Stimulated activated CD4-positive, alpha-beta T cell treated with anti-CD3 and anti-CD28 coated beads, Interleukin-1b, Interleukin-23, amount 100 ng/mL, for 1 hour (primary cell): ENCODE measurements at places on chromosomes 6 and 20.

DNA sequence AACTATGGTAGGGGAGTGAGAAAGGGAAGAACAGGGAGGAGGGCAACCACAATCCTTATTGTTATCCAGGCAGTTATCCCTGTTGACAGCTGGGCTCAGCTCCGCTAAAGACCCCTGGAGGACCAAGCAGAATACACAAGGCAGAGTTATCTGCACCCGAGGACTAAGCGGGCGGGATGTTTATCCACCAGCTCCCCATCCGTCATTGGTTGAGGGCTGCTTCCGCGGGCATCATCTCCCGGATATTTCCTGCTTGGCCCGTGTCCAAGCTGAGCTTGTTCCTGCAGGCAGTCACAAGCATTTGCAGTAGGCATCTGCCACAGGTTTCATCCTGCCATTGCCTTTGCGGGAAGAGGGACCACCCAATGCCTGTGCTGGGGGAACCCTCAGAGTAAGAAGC, 102.1 kb downstream of the DLGAP4 start:
- DNase-seq: no peak

- DNase-seq: no peak
Measured at GRCh38 chr6:154245506-154245905, 111.1 kb downstream of the IPCEF1 start.

GRCh38 chr20:38291966-38292365, 12.0 kb upstream of the BPI start:
- DNase-seq: no peak

GRCh38 chr6:300494-301198, 8.4 kb downstream of the DUSP22 start:
- DNase-seq: no peak

DNA sequence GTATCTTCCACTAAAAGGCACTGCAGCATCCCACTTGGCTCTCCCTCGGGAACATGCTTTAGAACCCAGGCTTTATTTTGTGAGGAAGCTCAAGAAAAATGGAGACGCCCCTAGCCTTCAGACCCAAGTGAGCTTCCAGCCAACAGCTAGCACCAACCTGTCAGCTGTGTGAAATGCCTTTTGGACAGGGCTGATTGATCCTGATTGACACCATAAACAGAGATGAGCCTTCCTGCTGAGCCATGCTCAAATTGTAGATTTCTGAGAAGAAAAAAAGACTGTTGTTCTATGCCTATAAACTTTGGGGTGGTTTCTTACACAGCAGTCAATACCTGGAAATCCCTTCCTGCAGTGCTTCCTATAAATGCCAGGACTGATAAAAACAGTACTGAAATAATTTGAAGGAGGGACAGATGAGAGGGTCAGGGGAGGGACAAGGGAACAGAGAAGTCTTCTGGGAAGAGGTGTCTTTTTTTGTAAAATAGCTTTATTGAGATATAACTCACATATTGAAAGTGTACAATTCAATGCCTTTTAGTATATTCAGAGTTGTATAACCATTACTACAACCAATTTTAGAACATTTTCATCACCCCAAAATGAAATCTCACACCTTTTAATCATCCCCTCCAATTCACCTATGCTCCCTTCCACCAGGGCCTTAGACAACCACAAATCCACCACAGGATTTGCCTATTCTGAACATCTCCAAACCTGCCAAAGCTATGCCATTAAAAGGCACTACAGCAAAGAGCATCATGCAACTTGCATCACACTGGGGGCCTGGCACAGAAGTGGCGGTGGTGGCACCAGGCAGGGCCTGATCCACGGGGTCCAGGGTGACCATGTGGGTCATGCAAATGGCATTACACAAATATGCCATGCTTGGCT, 2.7 kb upstream of the STK4 start:
- DNase-seq: no peak

DNA sequence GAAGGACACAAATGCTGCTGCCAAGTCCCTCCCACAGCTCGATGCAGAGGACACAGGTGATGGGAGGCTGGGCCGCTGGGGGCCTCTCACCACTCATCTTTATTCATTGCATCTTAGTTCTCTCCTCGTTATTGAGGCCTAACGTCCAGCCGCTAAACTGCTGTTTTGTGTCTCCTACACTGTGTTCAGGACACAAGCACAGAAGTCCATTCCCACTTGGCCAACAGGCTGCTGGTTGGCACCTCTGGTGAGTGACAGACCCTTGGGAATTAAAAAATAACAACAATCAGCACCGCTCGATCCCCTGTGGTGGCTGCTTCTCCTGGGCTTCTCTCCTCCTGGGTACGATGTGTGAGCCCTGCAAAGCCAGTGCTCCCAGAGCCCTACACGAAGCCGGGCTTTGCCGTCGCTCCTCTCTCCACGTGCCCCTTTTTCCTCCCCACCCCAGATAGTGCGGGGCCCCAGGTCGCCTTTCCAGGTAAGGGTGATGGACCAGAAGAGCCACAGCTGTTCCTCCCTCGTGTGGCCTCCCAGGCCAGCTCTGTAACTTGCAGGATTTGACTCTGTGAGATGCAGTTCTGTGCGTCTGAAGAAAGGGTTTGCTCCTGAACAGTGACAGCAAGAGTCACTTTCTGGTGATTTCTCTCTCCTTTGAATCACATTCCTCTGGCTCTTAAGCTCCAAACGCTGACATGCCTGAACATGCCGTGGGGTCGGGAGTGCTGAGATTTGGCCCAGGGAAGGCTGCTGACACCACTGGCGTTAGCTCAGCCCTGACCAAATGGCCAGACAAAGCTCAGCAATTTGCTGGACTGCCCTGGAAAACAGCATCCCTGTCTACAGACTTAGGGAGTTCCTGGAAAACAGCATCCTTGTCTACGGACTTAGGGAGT, 59.3 kb downstream of the DLL1 start:
- no peak for DNase-seq

- DNase-seq: no peak
Measured at GRCh38 chr6:1349655-1350054, 37.8 kb downstream of the FOXQ1 start.

- DNase-seq: no peak
Measured at GRCh38 chr6:157457787-157458186, 76.8 kb downstream of the ZDHHC14 start.

DNA sequence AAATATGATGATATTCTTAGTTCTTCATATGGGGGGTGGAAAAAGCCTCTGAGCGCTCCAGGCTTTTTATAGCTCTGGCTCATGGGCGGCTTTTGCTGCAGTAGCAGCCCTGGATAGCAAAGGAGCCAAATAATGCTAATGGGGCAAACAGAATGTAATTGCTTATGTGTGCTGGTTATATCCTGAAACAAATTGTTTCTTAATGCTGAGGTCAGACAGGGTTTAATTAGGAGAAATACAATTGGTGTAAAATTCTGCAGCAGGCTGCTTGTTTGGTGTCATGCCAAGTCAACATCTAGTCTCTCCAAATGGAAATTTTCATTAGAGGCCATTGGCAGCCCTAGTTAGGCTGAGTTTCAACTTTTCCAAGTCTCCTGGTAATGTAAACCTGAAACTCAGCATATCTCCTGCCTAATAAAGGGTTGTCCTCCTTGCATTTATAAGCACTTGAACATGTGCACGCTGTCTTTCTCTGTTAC, 530.1 kb upstream of the NOX3 start:
- no peak for DNase-seq

GRCh38 chr6:45513213-45513618, 135.5 kb upstream of the SUPT3H start:
- DNase-seq: no peak

- no peak for DNase-seq
Measured at GRCh38 chr6:100101644-100102043, 107.6 kb upstream of the MCHR2 start.

- no peak for DNase-seq
Measured at GRCh38 chr6:157227202-157228166, 95.8 kb downstream of the TMEM242 start.

GRCh38 chr6:36666826-36667591, 11.5 kb upstream of the CDKN1A start:
- DNase-seq: no peak

GRCh38 chr6:34391473-34391785, 1.0 kb downstream of the NUDT3 start:
- DNase-seq: no peak

DNA sequence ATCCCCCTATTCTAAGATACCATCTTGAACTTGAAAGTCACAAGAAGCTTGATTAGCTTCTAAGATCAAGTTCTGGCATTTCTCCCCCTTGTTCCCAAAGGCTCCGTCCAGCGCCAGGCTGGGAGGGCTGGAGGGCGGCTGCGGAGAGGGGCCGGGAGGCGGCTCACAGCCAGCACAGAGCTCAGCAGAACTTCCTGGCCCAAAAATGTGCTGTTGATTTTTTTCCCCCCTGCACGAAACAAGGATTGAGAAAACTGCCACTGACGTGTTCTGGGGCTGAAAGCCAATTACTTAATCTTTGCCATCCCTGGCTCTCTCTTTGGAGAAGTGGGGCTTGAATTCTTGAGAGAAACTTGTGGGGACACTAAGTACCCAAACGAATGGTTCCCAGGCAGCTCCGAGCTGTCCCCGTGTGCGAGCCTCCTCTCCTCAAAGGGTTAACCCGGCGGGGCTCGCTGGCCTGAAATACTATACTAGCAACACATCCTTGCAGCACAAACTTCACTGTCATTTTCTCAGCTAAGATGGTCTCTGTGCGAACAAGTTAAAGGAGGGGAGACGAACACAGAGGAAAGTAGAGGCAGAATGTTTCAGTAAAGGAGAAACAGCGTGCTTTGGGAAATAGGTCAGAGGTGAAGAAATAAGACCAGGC, 452 bp downstream of the TRAF3IP2 start:
- no peak for DNase-seq

DNA sequence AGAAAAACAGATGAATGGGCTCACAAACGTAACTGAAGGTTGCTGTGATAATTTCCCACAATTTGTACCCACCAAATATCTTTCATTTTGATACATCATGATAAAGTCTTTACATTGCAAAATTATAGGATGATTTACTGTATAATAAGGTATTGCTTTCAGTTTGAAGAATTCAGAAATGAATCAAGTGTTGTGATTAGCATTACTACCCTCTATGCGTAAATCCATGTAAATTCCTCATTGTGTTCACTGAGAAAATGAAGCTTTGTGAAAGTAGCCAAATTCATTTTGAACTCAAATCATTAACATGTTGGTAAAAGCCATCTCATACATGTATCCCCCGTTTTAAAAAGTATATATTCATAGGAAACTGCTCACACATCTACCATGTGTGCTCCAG, 379.4 kb downstream of the ESR1 start:
- no peak for DNase-seq
